ENCODE measurements at places on chromosomes 3 and 15.

DNA sequence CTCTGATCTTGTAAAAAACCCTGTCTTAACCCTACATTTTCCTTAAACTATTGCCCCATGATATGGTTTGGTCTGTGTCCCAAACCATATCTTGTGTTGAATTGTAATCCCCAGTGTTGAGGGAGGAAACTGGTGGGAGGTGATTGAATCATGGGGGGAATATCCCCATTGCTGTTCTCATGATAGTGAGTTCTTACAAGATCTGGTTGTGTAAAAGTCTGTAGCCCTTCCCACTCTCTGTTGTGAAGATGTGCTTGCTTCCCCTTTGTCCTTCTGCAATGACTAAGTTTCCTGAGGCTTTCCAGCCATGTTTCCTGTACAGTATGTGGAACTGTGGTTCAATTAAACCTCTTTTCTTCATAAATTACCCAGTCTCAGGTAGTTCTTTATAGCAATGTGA is 881.4 kb downstream of the DIPK2A start:
- no peak for DNase-seq

DNA sequence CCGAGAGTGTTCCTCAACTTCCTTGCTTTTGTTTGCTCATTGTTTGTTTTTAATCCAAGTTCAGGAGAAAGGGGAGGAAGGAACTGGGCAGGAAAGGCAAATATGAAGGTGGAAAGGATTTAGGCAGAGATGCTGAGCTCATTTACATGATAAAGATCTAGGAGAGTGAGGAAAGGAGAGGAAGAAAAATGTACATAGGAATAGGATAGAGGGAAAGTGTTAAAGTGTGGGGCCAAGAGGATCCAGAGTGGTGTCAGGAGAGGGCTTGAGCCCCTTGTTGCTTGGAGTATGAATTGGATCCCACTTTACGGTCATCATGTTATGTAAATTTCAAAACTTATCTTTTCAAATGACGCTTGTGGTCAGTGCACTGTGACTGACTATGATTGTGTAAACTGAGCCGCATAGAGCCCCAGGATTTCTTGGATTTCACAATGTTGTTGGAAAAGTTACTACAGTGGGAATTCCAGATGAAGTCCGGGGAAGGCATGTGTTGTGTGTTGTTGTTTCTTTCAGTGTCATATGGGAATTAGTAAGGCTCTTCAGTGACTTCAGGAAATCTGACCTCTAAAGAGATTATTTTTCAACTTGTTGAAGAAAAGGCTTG is 15.0 kb upstream of the PLD1 start:
- DNase-seq: peak; percentile 72

DNA sequence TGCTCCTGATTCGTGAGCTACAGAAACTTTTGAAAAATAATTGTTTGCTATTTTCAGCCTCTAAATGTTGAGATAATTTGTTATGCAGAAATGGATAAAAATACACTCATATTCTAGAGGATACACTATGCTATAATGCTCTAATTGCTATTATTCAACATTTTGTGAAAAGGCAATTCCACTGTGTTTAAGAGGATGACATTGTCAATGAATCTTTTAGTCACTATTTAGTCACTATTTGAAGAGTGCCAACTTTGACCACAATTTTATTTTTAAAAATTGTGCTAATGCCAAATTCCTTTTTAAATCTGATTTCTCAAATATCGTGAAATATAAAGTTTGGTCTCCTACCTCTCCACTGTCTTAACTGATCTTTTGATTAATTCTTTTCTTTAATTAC is 604.9 kb upstream of the KCNMB2 start:
- no peak for DNase-seq

DNA sequence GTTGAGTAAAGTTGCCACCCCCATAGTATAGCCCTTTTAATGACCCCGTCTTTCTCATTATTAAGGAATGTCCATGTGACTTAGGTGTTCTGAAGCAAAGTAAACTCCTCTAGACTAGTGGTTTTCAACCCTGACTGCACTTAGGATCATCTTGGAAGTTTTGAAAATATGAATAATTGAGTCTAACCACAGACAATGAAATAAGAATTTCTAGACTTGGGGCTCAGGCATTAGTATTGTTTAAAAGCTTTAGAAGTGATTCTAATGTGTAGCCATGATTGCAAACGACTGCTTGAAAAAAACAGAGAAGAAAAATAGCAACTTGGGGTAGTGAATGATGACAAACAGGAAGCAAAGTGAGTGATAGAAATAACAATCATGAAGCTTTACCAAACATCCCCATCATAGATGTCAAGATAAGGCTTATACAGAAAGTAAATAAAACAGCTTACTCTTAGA is 35.0 kb downstream of the ALCAM start:
- DNase-seq: no peak

GRCh38 chr3:71786551-71786950 is 1.6 kb upstream of the PROK2 start:
- DNase-seq: peak; percentile 50

GRCh38 chr15:62641825-62642224 is 400.7 kb upstream of the TPM1 start:
- no peak for DNase-seq

- no peak for DNase-seq
Observed at GRCh38 chr3:125693887-125694286, 98.6 kb upstream of the OSBPL11 start.

- DNase-seq: no peak
Observed at GRCh38 chr3:197494366-197495058, 61.3 kb downstream of the BDH1 start.

- DNase-seq: no peak
Observed at GRCh38 chr3:108780235-108780634, 23.0 kb upstream of the RETNLB start.

DNA sequence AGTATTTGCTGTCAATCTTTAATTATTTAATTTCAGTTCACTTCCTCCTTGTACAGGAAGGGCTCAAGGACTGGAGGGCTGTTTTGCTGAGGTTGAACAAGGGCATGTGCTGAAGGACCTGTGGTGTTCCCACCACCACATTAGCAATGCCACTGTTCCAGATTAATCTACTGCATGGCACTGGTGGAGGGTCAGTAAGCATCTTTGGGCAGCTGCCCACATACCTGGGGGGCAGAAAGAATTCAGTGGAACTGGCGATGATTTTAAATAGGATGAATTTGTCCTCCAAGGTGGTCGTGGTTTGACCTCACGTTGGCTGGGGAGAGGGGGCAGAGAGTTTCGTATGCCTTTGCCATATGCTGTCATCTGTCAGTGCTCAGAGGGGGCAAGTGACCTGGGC is 244.8 kb downstream of the TLE3 start:
- DNase-seq: no peak

GRCh38 chr3:182575941-182576340 is 217.4 kb upstream of the ATP11B start:
- no peak for DNase-seq

- DNase-seq: no peak
Observed at GRCh38 chr3:58173669-58174398, 36.9 kb downstream of the DNASE1L3 start.

GRCh38 chr15:42846647-42847046 is 73.9 kb downstream of the TTBK2 start:
- DNase-seq: no peak

- no peak for DNase-seq
Observed at GRCh38 chr15:47288794-47289193, 428.5 kb upstream of the SEMA6D start.

GRCh38 chr3:52742418-52743041 is 28.2 kb downstream of the NEK4 start:
- DNase-seq: peak; percentile 23

GRCh38 chr15:27133249-27133648 is 162.3 kb downstream of the GABRG3 start:
- no peak for DNase-seq

GRCh38 chr3:148191966-148192365 is 505.7 kb upstream of the AGTR1 start:
- no peak for DNase-seq

GRCh38 chr3:48248095-48248850 is 7.4 kb downstream of the ZNF589 start:
- no peak for DNase-seq

- DNase-seq: peak; percentile 83
Observed at GRCh38 chr15:93088200-93088980, 621 bp downstream of the RGMA start.

DNA sequence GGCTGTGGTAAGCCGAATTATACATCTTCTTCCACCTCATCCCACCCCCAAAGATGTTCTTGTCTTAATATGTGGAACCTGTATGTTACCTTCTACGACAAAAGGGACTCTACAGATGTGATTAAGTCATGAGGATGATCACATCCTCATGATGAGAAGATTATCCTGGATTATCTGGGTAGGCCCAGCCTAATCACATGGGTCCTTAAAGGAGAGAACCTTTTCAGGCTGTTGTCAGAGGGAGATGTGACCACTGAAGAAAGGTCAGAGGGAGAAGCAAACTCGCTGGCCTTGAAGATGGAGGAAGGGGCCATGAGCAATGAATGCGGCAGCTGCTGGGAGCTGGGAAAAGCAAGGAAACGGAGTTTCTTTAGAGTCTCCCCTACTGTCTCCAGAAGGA is 12.9 kb upstream of the SCG3 start:
- no peak for DNase-seq

- DNase-seq: no peak
Observed at GRCh38 chr15:85388566-85389305, 8.3 kb downstream of the AKAP13 start.

GRCh38 chr3:129316248-129317013 is 37.8 kb downstream of the HMCES start:
- DNase-seq: peak; percentile 88

DNA sequence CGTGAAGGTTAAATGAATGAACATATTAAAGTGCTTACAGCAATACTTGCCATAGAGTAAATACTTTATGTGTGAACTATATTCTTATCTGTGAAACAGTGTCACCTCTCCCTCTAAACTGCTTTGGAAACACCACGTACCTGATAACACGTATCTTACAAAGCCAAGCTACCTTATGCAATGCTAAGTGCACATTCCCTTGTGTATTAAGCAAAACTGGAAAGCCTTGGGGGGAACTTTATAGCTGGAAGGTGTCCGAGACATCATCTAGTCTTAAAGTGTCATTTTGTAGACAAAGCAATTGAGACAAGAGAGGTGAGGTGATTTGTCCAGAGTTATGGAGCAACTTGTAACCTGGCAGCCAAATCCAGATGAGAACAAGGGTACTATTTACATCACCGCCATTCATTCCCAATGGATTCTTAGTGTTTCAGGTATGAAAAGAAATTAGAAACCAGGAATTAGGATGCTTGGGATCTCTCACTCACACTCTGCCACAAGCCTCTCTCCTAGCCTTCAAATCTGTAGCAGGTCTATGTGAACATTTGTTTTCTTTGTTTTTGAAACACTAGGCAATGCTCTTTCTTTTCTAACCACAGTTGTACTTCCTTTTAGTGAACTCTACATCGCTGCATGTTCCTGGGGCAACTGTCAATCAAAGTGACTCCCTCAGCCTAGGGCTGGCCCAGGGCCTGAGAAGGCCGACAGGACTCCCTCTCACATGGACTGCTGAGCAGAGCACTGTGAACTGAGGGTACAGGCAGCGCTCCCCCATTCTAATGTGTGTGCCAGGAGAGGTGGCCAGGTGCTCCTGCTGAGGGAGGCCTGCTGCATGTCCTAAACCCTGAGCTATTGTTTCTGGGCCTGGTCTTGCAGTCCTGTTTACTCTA is 13.9 kb upstream of the MGLL start:
- no peak for DNase-seq

DNA sequence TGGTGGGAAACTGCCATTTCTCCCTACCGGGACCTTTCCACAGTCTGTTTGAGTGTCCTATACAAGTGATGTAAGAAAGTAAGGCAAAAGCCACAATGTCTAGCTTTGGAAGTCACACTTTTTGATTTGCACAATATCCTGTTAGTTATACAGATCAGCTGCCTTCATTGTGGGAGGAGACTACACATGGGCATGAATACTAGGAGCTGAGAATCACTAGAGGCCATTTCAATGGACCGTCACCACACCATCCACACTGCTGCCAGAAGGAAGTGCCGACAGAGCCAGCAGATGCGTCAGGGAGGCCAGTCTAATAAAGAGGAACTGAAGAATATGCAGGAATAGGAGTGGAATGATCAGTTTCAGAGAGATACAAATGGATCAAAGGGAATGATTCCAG is 65.8 kb downstream of the SCN11A start:
- DNase-seq: no peak

DNA sequence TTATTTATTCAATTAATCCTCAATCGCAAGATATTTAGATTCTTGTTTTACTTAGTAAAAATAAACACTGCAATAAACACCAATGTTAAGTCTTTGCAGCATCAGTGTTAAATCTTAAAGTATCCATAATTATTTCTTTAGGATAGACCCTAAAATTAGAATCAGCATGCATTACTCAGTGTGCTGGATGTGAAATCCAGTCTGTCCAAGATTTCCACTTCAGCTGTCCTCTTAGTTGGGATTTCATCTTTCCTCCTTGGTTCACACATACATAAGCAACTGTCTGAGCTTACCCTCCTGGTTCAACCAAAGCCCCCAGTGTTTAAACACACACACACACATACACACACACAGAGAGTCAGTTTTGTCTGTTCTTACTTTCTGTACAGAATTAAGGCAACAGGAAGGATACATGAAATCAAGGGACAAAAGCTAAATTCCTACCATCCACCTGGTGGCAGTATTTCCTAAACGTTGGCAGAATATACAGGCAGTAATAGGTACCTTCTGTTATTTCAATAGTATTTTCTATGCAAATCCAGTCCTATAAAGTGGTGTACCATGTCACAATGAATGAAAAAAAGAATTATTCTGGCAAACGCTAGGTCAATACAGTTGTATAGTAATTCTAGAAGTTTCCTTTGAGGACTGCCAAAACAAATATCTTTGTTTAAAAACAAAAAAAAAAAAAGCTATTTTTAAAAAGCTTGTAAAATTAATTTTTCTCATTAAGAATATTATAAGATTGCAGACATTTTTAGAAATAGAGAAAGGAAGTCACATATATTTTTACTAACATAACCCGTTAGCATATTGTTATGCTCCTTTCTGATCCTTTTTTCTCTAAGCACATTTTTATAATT is 27.3 kb upstream of the DMXL2 start:
- DNase-seq: peak; percentile 57

DNA sequence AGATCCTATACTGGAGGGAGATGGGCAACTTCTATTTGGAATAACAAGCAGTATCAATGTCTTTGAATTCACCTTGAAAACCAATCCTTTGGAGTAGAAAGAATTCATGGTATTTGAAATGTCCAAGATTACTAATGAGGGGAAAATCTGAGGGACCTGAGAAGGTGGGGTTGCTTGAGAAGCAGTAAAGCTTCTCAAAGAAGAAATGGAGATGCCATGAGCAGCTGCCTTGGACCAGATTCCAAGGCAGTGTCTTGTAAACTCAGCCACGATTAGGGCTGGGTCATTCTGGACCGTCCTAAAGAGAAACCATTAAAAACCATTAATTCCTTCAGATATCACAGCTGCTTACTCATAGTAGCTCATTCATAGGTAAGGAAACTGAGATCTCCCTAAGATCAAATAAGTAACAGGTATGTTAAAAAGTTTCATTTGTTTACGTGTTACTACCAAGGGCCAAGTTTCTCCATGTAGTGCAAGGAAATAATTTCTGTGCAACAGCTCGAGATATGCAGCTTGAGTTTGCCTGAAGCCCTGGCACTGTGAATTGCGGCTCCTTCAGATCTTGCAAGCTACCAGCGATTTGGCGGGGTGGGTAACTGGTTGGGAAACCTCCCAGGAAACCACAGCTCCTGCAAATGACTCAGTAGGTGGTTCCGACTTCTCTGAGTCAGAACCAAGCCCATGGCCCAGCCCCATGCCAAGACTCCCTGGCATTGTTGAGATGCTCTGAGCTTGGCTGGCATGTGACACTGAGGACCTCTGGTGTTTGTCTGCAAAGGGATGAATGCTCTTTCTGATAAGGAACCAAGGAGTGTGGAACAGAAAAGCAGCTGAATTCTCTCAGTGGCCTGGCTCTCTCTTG is 296.8 kb downstream of the RORA start:
- no peak for DNase-seq

- DNase-seq: no peak
Observed at GRCh38 chr3:111885578-111885977, 26.5 kb downstream of the PHLDB2 start.

All from left lung (tissue), 14 donors.